Kidney glomerular epithelial cell (primary cell): ENCODE measurements at places on chromosomes 6 and 20.

DNA sequence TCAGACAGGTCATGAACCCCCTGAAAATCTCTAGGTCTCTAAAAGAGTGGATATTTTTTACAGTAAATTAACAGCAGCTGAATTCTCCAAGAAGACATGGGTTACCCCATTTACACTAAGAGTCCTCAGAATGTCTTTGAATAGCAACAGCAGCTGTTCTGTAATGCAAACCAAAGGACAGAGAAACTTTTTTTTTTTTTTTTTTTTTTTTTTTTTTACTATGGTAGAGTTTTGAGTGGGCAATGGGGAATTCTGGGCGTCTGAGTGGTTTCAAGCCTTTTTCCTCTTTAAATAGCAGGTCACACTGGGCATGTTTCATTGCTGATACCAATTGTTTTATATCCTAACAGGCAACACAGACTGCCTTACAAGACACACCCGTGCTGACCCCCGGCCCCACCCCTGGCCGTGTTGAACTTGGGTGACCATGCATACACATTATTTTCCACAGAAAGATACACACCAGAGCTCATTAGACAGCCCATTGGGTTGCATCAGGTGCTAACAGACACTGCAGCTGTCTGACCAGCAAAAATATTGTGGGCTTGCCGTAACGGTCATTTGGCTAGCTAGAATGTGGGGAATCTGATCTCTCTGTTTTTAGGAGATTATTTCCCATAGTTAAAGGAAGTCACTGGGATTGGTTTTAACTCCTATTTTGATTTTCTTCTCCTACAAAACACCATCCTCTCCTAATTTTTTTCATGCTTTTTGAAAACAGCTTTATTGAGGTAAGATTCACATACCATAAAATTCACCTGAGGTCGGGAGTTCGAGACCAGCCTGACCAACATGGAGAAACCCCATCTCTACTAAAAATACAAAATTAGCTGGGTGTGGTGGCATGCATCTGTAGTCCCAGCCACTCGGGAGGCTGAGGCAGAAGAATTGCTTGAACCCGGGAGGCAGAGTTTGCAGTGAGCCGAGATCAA is 26.7 kb upstream of the IRF4 start:
- DNase-seq, result no peak

GRCh38 chr20:39789411-39789810 is 827.3 kb downstream of the DHX35 start:
- DNase-seq, result no peak

DNA sequence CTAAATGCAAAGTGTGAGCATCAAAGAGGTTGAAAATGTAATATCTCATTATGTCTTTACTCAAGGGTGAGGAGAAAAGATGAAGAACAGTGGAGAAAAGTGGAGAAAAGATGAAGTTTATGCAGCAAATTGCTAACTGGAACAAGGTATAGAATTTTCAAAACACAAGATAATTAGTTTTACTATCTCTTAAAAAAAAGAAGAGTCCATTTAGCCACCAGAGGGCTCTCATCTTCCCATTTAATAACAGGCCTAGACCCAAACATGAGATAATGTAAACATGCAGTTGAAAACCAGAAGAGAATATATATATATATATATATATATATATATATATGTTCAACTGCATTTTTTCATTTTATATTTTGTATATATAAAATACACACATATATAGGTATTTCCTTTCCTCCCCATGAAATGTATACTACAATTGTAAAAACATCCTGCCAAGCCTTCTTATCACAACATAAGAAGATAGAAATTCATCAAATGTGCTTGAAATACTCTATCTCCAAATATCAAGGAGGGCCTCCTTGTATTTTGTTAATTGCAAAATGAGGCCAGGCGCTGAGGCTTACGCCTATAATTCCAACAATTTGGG is 78.4 kb downstream of the ADTRP start:
- DNase-seq, result peak; percentile 48

GRCh38 chr20:50592282-50593004 is 82.3 kb downstream of the PTPN1 start:
- DNase-seq, result no peak

- DNase-seq, result no peak
Observed at GRCh38 chr20:24643731-24644626, 174.6 kb downstream of the SYNDIG1 start.

DNA sequence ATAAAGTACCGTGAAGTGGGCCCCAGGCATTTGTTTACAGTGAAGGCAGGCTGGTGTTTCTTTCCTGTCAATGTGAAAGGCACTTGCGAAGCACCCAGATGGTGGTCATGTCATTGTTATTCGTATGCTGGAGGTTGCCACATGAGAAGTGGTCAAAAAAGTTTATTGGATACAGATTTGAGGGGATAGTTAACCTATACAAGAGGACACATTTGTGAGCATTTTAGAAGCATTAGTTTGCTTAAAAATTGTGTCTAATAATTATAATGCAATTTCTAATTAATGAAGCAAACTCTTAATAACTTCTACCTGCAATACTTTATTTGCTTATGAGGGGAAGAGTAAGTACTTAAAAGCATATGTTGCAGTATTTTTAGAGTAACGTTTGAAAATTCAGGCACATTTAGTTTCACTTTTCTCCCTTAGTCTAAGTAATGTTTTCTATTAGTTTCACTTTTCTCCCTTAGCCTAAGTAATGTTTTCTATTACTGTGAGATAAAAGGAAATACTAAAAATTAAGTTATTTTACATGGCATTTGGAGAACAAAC is 120.7 kb upstream of the CLDN20 start:
- DNase-seq, result no peak

GRCh38 chr6:122709922-122710512 is 69.5 kb upstream of the FABP7 start:
- no peak for DNase-seq

DNA sequence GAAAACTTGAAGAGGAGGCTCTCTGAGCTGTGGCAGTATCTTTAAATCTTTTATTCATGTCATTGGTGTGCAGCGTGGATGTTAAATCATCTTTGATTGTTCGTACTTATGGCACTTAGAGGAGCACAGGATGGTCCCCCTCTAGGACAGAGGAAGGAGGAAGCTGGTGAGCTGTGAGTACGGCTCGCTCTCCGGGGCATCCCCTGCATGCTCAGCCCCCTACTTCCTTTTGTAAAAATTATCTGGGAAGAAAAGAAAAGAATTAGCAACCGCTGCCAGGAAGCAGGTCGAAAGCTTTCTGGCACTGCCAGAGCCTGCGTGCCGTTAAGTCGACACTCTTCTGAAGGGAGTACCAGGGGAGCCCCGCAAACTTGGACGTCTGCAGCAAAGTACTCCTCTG is 158.5 kb downstream of the SYNDIG1 start:
- DNase-seq, result no peak

GRCh38 chr6:12529364-12530019 is 187.1 kb upstream of the PHACTR1 start:
- no peak for DNase-seq

DNA sequence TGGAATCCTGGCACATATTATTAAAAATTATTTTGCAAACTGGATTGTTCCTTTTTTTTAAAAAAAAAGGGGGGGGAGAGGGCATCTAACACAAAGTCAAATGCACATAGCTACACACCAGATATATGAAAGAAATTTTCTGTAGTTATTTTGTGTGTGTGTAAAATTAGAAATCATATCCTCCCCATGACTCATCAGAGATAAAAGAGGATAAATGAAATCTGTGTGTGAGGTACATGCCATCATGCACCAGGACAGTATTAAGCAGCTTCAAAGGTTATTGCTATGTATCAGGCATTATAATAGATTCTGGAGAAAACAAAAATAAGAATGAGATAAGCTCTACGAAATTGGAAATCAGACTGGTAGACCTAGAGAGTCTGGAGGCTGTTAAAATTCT is 5.2 kb downstream of the BTBD9 start:
- no peak for DNase-seq

GRCh38 chr6:13924949-13925881 is at the start of gene RNF182:
Gene RNF182, plus strand, starts transcription at chr6:13924952. Its CDS starts 52,168 bp downstream, at chr6:13977120.
- DNase-seq, result no peak

DNA sequence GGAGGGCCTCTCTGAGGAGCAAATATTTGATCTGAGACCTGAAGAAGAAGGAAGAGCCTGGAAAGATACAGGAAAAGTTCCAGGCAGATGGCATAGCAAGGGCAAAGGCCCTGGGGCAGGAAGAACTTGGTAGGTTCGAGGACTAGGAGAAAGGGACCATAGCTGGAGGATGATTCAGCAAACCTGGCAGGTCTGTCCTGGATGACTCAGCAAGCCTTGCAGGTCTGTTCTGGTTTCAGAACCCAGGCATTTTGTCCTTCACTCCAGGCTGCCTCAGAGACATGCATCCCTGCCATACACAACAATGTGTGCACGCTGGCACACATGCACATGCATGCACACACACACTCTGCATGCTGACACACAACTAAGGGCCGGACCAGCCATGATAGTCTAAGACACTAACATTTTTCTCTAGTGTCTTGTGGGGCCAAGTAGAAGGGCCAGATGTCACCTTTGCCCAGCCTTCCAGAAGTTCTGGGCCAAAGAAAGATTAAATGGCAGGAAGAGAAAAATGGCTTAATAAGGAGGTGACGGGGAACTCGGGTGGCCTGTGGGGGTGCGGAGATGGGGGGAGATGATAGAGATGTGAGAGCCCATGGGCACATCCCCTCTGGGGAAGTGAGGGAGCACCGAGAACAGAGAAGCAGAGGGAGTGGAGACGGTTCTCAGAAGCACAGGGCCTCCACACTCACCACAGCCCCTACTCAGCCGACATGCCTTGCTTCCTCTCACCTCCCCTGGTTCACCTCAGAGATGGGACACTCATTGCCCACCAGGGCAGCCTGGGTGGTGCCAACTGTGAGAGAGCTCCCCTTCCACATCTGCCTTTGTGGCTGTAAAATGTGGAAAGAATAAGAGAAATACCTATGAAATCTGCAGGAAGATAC is 15.4 kb upstream of the TRIB3 start:
- DNase-seq, result no peak

GRCh38 chr6:10659699-10660348 is 34.6 kb downstream of the C6orf52 start:
- no peak for DNase-seq

DNA sequence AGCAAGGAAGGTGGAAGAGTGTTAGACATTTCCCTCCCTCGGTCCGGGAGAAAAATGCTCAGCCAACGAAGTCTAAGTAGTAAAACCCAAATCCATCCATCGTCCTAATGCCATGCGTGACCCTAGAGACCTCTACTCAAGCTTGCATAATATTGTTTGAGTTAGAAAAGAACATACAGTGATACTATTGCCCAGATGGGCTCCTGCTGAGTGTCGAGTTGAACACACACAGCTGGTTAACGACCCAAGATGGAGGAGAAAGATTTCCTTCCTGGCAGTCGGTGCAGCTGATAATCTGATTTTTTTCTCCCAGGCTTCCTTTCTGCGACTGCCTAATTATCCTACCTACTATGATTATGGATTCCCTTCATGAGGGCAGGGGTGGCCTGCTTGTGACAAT is 164.4 kb upstream of the KCNG1 start:
- DNase-seq, result no peak
